Stimulated activated CD8-positive, alpha-beta memory T cell treated with anti-CD3 and anti-CD28 coated beads, Interleukin-4, amount 100 ng/mL, for 1 hour (primary cell): ENCODE measurements at places on chromosomes 16 and 17.

GRCh38 chr16:57634171-57634570 is 5.7 kb downstream of the ADGRG1 start:
- DNase-seq = no peak

DNA sequence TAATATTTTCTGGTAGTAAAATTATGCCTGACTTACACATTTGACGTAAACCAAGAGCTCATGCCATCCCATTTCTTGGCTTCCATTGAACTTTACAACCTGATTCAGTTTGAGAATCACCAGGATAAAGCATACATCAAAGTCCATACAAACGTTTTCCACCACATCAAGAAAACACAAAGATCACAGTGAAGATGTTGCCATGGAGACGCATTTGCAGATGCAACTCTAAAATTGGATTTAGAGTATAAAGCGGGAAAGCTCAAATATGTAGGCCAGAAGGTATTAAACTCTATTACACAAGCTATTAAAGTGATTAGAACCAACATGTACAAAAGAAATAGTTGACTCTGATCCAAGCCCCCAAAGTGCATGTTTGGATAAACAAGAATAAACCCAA is 10.4 kb downstream of the C16orf46 start:
- DNase-seq = no peak

DNA sequence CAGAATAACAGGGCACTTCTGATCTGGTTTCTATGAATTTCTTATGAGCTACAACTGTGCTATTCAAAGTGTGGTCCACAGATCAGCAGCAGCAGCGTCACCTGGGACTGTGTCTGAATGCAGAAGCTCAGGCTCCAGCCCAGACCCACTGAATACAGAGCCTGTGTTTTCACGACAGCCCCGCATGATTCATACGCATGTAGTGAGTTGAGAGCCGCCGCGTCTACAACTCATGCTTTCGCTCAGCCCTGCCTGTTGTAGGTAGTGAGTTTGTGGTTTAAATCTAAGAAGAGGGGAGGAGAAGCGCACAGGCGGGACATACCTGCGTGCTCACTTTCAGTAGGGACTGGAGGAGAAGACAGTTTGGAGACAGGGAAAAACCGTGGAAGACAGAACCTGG is 28.5 kb upstream of the ELAC2 start:
- DNase-seq = no peak

- no peak for DNase-seq
Measured at GRCh38 chr16:17228708-17229055, 242.1 kb downstream of the XYLT1 start.

- DNase-seq = no peak
Measured at GRCh38 chr16:89431158-89431584, 59.2 kb downstream of the ANKRD11 start.

DNA sequence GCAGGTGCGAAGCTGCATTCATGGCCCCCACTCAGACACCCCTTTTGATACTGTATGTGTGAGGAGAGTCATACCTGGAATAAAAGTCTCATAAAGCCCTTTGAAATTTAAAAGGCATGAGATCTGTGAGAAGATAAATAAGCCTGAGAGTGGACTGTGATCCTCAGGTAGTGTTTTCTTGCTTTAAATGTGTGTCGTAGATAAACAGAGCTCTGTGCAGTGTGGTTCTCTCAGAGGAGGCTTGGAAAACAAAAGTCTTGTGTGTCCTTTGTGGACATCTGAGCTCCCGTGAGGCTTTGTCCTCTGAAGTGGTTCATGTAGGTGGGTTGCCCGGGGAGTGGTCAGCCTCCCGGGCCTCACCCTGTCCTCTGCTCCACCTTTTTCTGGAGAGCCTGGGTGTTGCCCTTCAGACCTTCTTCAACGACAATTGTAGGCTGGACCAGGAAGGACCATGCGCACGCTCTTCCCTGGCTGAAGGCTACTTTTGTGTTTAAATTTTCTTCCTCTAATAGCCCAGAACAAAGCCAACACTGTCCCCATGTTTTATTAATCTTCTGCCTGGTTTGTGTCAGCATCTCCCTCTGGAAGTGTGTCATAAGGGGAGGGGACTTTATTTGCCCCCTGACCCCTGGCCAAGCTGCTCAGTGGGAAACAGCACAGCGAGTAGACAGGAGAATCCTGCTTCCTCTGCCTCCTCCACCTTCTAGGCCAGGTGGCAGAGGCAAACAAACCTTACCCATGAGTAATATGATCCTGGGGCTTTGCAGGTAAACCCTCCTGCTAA is 151.2 kb downstream of the MSI2 start:
- no peak for DNase-seq

- no peak for DNase-seq
Measured at GRCh38 chr16:81520560-81521135, 76.0 kb downstream of the CMIP start.

- DNase-seq = no peak
Measured at GRCh38 chr17:62965174-62965685, 805 bp upstream of the TANC2 start.

- DNase-seq = no peak
Measured at GRCh38 chr17:40330850-40331470, 22.0 kb downstream of the RARA start.

DNA sequence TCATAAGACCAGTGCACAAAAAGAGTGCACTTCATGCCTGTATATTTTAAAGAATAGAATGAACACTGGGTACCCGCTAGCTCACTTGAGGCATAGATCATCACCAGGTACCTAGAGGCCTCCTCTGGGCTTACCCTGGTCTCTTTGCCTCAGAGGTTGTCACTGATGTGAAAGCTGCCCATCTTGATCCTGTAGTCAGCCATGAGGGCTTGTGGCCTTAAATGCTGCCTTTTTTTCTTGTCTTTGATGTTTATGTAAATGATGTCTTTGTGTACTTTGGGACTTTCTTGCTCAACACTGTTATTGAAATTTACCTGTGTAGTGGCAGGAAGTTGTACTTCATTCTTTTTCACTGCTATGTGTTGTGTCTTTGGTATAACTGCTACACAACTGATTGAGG is 26.8 kb upstream of the SLC5A10 start:
- DNase-seq = no peak

DNA sequence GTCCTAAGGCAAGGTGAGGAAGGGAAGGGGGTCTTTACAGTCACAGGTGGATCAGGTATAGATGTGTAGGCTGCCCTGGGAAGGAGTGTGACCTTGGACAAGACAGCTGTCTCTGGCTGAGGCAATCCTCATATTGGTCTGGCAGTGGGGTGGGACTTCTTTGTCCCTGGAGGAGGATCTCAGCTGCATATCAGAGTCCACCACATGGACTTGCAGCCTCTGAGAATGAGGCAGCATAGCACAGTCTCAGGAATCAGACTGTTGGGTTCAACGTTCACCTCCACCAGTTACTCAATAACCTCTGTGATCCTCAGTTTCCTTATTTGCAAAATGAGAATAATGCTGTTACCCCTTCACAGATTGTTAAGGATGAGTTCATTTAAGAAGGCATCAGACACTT is 33.4 kb downstream of the ACSM2A start:
- DNase-seq = no peak

GRCh38 chr16:84699147-84699711 is 571 bp upstream of the USP10 start:
- DNase-seq = no peak

DNA sequence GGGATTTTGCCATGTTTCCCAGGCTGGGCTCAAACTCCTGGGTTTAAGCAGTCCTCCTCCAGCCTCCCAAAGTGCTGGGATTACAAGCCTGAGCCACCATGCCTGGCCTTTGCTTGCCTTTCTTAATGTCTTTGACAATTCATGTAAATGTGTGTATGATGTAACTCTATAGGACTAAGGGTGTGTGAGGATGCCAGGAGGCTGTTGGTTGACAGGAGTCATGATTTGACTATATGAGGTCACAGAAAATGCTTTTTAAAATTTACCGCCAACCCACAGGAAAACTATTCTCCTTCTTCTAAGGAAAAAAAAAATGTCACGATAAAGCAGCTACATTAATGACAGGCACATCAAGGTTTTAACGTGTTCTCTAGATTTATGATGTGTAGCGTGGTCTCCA is 118.8 kb downstream of the WWOX start:
- no peak for DNase-seq

GRCh38 chr16:20309786-20310185 is 17.5 kb downstream of the GP2 start:
- DNase-seq = no peak

DNA sequence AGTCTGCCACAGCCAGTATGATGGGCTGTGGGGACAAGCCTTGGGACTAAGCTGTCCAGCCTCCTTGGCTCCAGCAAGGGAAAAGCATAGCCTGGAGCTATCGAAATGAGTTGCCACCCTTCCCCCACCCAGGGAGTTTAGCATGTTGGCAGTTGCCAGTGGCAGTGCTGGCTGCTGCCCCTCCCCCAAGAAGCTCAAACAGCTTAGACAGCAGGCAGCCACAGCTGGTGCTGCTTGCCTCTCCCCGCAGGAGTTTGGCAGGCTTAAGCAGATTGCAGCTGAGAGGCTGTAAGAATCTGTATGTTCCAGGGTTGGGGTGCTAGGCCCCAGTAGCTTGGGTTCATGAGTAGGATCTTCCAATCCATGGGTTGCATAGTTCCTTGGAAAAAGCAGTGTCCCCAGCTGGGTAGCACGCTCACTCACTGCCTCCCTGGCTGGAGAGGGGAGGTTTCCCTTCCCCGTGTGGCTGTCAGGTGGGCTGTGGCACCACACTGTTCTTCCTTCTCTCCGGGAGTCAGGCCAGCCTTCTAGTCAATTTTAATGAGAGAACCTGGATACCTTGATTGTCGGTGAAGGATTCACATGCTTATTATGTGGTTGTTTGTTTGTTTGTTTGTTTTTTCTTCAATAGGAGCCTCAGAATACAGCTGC is 506.1 kb downstream of the CDH11 start:
- DNase-seq = no peak

- no peak for DNase-seq
Measured at GRCh38 chr17:57135789-57136291, 50.8 kb downstream of the AKAP1 start.

- DNase-seq = no peak
Measured at GRCh38 chr16:2188395-2188794, 8.0 kb downstream of the CASKIN1 start.

DNA sequence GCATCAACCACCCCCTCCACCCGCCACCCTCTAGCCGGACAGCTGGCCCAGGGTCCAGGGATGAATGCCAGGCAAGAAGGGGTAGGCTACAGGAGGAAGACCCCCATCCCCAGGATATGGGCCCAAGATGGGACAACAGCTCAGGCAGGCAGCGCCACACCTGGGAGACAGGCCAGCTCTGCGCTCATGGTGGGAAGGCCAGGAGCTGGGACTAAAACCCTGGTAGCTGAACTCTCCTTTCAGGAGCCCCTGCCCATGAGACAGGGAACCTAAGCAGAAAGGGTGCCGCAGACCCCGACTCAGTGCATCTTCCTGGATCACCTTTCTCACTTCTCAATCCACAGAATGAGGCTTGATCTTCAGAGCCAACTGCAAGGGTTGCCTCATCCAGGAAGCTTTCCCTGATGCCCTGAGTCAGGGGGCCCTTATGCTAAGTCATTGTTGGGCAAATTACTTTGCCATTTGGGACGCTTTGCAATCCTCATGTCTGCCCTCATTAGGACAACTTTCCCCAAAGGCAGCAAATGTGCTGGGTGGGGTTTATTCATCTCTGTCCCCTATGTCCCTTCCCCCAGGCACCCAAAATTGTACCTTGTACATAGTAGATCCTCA is 9.0 kb downstream of the ZDHHC1 start:
- DNase-seq = no peak

DNA sequence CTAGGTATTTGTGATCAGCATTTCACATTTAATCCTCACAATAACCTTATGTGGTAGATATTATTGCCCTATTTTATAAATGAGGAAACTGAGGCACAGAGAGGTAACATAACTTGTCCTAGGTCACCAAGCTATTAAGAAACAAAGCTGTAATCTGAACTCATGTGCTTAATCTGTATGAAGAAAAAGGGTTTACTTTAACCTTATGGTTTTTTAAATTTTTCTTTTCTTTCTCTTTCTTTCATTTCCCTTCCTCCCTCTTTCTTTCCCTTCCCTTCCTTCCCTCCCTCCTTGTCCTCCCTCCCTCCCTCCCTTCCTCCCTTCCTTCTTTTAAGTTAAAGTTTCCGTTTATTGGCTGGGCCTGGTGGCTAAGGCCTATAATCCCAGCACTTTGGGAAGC is 105.2 kb upstream of the AMZ2 start:
- DNase-seq = no peak

GRCh38 chr17:39099663-39100286 is 51.7 kb downstream of the PLXDC1 start:
- no peak for DNase-seq

GRCh38 chr17:796609-797008 is 14.5 kb downstream of the MRM3 start:
- DNase-seq = no peak

DNA sequence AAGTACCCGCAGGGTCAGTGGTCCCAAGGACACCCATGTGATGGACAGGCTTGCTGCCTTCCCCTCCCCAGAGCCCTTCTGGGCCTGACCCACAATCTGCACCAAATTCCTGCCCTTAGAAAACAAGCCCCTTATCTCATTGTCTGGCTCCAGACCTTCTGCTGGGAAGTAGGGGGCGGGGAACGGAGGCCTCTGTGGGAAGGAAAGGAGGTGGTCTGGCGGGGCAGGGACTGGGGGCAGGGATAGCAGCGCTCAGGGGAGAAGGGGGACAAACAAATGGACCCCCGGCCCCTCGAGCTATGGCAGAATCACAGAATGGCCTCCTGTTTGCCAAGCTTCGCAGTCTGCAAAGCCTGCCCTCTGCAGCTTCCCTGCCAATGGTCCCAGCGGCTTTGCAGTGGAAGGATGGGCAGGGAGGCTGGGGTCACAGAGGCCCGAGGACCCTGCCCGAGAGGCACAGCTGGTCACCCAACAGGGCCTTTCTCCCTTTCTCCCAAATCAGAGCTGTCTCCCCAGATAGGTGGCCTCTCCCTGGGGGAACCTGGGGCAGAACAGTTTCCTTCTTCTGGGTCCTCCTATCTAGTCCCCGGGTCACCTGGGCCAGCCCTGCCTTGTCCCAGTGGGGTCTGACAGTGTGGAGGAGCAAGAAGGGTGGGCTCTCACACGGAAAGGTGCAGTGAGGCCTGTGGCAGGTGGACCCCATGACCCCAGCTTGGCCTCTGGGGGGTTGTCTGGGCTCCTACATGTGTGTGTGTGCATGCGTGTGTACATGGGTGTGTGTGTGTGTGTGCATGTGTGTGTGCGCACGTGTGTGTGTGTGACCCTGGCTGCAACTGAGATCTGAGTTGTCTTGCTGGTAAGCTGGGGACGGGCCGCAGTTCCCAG is 25.5 kb downstream of the TMEM235 start:
- DNase-seq = no peak
